Mesendoderm (in vitro differentiated cells): ENCODE measurements at places on chromosomes 13 and 19.

DNA sequence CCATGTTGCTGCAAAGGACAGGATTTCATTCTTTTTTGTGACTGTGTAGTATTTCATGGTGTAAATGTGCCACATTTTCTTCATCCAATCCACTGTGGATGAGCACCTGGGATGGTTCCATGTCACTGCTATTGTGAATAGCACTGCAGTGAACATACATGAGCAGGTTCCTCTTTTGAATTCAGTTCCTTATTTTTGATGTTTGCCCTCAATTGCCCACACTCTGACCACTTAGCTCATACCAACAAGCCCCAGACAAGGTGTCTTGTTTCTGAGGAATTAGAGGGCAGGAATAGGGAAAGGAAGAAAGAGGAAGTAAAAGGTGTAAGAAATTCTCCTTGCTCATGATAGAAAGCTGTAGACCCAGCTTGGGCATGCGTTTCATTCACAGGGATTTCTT is 244.2 kb upstream of the ZNF507 start:
- no peak for DNase-seq

DNA sequence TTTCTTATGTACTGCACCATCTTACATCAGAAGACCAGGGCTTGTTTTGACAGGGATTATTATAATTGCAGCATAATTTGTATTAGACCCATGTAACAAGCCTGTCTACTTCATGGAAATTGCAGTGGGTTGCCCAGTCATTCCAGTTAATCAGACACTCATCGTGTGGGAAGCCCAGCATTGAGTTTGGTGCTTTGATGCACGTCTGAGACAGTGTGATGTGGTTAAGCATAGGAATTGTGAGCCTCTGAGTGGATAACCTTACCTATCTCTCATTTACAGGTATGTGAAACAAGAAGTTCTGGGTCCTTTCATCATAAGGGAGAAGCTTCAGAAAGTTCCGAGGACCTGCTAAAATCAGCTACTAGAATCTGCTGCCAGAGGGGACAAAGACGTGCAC is 12.8 kb downstream of the RGCC start:
- DNase-seq = no peak

DNA sequence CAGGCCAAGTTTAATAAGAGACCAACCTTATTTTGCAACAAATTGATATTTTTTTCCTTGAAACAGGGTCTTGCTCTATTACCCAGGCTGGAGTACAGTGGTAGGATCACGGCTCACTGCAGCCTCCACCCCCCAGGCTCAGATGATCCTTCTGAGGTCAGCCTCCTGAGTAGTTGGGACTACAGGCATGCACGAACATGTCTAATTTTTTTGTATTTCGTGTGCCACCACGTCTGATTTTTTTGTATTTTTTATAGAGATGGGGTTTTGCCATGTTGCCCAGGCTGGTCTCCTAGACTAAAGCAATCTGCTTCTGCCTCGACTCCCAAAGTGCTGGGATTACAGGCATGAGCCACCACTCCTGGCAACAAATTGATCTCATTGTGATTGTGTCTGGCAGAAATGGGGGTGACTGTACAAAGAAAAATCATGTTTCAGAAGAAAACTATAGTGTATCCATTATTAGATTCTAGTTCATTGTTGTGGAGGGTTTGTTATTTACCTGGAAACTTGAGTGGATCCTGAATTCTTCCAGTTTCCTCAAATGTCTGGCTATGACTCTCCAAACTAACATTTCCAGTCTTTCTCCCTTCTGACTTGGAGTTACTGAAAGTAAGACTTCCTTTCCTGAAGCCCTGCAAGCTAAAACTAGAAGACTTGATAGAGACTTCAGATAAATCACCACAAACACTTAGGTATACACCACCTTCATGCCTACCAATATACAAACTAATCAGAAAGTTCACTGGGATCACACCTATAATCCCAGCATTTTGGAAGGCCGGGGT is 17.3 kb upstream of the AKT2 start:
- DNase-seq = no peak

GRCh38 chr19:2926341-2927031 is 18.3 kb downstream of the ZNF77 start:
- no peak for DNase-seq

GRCh38 chr13:97002581-97002980 is 8.3 kb upstream of the OXGR1 start:
- DNase-seq = no peak

DNA sequence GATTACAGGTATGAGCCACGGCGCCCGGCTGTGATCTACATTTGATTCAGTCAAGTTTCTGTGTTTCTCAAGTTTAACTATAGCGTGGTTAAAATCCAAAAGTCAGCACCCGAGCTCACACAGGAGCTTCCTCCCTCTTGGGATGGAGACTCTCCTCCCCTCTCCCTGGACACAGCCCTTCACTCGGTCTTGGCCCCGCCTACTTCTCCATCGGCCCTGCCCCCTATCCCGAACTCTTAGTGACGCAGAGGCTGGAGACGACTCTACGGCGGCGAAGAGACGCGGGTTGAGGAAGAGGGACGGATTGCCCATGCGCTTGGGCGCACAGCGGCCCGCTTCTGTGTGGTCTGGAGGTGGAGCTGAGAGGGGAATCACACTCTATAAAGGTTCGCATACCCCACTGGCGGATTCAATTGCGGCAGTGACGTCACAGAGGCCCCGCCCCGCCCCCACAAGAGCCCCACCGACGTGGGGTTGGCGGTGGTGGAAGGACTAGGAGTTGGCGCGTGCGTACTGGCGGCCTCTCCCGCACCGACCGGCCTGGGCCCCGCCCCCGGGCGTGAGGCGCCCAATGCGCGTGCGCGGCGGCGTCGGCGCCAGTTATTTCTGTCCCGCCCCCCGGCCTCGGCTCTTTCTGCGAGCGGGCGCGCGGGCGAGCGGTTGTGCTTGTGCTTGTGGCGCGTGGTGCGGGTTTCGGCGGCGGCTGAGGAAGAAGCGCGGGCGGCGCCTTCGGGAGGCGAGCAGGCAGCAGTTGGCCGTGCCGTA is at the start of gene TRIM28:
Gene TRIM28 (plus strand): TSS at position 239 of the 765 bp plus-strand sequence. CDS start 694 bp downstream, outside the sequence.
- DNase-seq = peak; percentile 100

- no peak for DNase-seq
These were observed 1082.6 kb downstream of the EFNB2 start for GRCh38 chr13:105452895-105453294.

DNA sequence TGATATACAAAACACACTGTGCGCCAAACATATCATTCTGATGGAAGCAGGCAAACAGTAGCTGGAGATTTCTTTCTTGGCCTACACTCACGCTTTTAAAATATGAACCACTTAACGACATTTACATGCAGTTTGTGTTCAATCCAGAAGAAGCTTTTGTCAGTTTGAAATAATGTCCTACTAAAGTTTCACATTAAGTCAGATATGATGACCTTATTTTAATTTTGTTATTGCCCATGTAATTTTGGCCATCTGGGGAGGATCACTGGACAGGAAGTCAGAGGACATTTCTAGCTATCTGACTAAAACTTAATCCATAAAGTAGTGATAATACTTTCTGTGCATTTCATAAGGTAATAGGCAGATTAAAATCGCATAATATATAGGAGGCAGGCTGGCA is 98.1 kb downstream of the DCLK1 start:
- no peak for DNase-seq

DNA sequence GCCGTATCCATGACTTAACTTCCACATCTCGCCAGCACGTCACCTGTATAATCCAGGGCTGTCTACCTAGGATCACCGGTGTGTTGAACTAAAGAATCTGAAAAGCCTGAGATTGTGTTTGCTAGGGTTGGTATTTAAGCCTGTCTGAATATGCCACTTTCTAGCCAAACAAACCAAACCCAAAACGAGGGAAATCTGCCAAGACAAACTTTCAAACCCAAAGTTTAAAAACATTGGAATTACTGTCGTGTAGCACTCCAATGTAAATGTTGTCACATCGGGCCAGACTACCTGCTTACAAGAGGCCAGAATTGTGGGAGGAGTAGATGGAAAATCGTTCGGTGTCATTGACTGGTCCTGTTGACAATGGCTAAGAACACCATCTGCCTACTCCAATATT is 747.8 kb downstream of the EFNB2 start:
- no peak for DNase-seq

DNA sequence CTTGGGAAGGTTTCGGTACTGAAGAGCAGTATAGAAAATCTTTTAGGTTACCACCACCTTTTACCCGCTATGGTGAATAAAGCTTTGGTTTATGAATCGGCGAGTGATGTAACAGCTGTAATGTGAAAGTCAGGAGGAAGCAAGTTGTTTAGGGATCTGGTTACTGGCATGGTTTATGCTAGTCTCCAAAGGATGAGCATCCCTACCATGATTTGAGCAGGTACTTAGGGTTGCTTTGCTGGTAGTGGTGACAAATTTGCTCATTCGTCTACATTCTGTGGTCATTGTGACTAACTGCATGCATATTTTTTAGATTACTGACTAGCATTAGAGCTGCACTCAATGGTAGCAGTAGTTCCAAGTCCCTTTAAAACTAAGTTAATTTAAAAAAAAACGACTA is 104.1 kb downstream of the FRY start:
- DNase-seq = no peak

- peak; percentile 21 for DNase-seq
These were observed 320.3 kb downstream of the ATP8A2 start for GRCh38 chr13:25692099-25692498.
